SW 1271 (cell line): ENCODE measurements at places on chromosomes 13 and 19.
A peak's percentile ranks its signal among the peaks of the same experiment; 100 is the strongest.

GRCh38 chr19:10727685-10728201, 9.9 kb downstream of the DNM2 start:
- DNase-seq, result no peak

GRCh38 chr19:33687481-33688170, 65.9 kb downstream of the CHST8 start:
- DNase-seq, result no peak

GRCh38 chr19:46373491-46374359, 26.8 kb downstream of the PPP5C start:
- DNase-seq, result no peak

DNA sequence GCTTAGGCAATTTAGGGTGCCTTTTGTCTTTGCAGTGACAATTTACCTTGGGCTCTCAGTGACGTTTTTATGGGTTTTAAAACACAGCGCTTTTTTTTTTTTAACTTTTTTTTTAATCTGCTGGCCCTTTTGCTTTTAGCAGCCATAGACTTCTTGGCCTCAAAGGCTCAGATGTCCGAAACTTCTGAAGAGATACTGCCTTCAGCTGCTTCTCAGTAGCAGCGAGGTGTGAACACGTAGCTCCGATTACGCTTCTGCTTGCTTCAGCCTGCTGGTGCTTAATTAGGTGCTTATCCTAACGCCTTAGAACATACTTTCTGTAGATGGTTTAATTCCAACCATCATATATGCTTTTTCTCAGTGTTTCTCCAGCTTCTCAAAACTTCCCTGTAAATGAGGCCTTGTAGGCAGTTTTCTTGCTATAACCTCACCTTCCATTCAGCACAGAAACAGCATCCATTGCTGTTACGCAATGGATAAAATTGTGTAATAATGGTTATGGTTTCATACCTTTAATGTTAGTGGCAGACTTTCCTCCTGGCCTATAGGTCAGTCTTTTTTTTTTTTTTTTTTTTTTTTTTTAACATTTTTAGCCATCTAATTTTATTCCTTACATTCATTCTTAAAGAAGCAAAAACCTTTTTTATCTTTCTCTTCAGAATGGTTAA, 723.9 kb downstream of the GPC5 start:
- DNase-seq, result no peak

- DNase-seq, result peak; percentile 41
These were observed 7.3 kb upstream of the TLE2 start for GRCh38 chr19:3036119-3036976.

GRCh38 chr13:25170554-25171111, 1.5 kb downstream of the AMER2 start:
- no peak for DNase-seq

DNA sequence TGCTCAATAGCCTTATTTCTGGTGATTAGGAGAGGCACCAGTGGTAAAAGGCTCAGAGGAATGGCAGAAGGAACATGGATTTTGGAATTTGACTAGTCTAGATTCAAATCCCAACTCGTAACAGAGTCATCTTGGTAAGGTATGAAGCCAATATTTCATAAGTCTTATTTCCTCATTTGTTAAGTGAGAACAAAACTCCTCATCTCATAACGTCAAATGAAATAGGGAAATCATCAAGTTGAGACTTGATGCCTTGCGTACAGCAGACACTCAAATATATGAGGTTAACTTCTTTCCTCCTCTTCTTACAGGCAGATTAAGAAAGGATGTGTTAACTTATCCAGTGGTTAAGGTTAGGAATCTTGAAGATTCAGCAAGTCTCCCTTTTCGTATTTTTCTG, 189.2 kb downstream of the DLEU7 start:
- no peak for DNase-seq
